Panc1 (cell line): ENCODE measurements at places on chromosomes 2 and 18. TPM values are rescaled to one million over a fixed set of nuclear protein-coding genes. Genes with fewer than 3 reads are reported as not detected.

UGT1A5 gene
- total RNA-seq = not detected

DNA sequence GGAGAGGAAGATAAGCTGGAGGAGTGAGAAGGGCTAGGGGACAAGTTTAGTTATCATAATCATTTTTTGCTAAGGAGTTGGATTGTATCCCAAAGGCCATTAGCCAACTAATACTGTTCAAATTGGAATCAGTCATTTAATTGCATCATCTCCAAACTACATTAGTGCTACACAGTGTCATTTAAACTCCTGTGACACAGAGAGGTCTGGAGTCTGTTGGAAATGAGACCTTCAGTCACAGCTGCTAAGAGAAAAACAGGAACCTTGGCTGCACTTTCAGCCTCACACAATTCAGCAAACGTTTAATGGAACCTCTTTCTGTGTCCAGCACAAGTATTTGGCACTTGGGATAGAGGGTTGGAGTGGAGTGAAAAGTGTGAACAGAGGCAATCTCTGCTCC lies 175.5 kb upstream of the MGAT5 start:
- no peak for DNase-seq

- no peak for DNase-seq
Measured at GRCh38 chr2:42029171-42029570, 18.6 kb upstream of the PKDCC start.

GRCh38 chr2:47520302-47520630 lies 117.3 kb downstream of the MSH2 start:
- no peak for DNase-seq

GRCh38 chr2:45750484-45750883 lies 99.0 kb downstream of the PRKCE start:
- DNase-seq = no peak

FBXO48 gene
- 0.74 TPM for total RNA-seq

WDPCP gene
- 7.4 TPM for total RNA-seq

DNA sequence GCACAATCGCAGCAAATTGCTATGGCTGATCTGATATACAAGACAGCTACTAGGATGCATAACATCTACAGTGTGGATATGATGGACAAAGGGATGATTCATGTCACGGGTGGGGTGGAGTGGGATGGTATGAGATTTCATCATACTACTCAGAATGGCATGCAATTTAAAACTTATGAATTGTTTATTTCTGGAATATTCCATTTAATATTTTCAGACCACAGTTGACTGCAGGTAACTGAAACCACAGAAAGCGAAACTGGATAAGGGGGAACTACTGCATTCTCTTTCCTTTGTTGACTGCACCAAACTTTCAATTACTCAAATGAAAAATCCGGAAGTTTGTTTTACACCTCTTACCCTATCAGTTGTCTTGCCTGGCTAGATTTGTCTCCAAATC lies 94.4 kb upstream of the NEUROD1 start:
- DNase-seq = no peak

DNA sequence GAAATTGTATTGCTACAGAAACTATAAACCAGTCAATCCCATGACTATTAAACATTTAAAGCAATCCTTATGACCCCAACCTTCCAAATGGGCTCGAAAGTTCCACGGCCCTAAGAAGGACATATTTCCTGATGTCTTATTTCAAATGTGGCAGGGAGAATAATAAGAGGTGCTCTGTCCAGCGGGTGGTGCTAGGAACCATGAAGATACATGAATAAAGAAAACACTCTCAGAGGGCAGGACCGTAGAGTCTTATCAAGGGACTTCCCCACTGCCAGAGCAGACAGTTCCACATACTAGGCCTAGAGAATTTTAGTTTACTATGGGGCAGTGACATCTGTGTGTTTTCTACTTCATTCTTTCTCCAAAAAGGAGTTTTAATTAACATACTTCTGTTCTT lies 187.1 kb upstream of the PIK3C3 start:
- no peak for DNase-seq
